NCI-H187 (cell line): ENCODE measurements at places on chromosomes 2 and 18.

DNA sequence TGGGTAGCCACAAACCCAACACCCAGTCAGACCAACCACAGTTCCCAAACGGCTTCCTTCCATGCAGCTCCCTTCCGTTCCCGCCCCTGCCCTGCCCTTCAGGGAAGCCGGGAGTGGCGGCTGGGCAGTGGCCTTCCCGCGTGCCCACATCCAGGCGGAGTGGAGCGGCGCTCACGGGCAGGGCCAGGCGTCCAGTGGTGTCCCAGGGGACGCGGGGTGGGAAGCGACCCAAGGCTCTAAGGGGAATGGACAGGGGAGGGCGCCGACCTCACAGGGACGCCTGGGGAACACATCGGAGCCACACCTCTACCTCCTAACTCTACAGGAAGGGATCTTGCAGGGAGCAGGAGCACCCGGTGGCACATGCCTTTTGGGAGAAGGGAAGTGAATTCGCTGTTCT is 225.9 kb upstream of the MGAT5 start:
- no peak for DNase-seq

- DNase-seq: no peak
Measured at GRCh38 chr2:237581751-237582746, 8.5 kb downstream of the RAB17 start.

DNA sequence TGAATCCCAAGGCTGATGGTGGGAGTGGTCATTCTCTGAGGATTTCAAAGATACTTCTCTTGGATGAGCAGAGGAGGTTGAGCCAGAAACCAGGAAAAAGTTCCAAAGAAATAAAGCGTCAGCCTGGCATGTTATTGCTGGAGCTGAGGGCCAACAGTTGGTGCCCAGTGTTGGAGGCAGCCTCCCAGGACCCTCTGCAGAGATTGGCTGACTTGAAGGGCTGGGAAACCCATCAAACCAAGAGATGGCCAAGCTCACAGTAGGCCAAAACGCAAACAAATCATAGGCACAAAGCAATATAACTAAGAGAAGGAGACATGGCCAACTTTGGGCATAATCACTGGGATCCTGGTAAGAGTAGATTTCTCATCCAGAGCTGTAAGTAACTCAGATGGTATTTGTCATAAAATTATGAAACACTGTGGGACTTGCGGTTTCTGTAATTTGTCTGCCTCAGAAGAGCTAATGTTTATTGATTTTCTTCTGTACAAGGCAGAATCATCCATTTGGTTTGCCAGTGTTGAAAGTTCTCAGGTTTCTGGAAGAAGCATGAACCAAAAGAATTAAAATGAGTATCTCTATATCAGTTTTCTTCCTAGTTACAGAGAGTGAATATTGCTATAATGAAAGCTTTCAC is 108.3 kb downstream of the ATL2 start:
- DNase-seq: no peak

- no peak for DNase-seq
Measured at GRCh38 chr18:60593249-60593648, 220.7 kb upstream of the MC4R start.

- DNase-seq: no peak
Measured at GRCh38 chr18:48306838-48307237, 102.3 kb downstream of the ZBTB7C start.

- DNase-seq: no peak
Measured at GRCh38 chr2:190412966-190413365, 4.8 kb downstream of the MFSD6 start.

GRCh38 chr2:157784169-157784822 is 91.8 kb downstream of the ACVR1 start:
- DNase-seq: no peak

GRCh38 chr2:224793946-224794345 is 77.8 kb upstream of the CCDC195 start:
- no peak for DNase-seq

DNA sequence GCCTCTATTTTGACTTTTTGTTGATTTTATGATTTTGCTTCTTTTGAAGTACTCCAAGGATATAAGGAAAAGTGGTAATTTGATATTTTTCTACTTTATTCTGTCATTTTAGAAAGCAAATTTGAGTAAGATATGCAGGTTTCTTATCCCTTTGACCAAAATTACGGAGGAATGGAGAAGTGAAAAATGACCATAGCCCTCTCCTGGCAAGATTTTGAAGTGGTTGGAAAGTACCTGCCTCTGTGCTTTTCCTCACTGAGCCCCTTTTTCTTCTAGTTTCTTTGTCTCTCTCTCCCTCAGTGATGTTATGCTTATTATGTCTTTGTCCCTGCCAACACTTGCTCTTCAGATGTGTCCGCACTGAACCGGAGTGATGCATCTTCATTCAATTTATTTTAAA is 898.1 kb downstream of the EPHA4 start:
- no peak for DNase-seq

DNA sequence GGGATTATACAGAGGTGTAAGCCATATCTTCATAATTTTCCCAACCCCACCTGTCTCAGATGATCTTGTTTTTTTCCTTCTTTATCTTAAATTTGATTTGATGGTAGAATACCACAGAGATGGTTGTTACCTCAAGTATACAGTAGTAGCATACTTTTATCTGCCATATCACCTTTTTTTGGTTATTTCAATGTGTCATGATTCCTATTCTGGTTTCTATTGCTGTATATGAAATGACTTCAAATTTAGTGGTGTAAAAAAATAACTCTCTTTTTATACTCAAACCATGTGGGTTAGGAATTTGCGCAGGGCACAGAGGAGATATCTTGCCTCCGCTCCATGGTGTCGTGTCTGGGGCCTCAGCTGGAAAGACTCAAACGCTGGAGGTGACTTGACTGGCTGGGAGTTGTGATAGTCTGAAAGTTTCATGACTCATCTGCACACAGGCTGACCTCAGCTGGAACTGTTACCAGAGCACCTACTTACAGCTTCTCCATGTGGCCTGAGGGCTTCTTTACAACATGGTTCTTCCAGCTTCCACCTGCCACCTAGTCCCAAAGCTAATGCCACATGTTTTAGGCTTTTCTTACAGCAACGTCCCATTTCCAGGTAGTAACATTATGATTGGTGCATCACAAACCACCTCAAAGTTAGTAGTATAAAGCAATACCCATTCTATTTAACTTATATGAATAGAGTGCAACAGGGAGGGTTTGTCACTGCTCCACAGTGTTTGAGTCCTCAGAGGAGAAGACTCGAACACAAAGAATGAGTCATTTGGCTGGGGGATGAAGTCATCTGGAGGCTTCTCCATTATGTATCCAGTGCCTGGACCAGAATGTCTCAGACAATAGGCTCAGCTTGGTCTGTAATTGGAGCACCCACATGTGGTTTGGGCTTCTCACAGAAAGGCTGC is 82.3 kb upstream of the XPO1 start:
- DNase-seq: no peak

DNA sequence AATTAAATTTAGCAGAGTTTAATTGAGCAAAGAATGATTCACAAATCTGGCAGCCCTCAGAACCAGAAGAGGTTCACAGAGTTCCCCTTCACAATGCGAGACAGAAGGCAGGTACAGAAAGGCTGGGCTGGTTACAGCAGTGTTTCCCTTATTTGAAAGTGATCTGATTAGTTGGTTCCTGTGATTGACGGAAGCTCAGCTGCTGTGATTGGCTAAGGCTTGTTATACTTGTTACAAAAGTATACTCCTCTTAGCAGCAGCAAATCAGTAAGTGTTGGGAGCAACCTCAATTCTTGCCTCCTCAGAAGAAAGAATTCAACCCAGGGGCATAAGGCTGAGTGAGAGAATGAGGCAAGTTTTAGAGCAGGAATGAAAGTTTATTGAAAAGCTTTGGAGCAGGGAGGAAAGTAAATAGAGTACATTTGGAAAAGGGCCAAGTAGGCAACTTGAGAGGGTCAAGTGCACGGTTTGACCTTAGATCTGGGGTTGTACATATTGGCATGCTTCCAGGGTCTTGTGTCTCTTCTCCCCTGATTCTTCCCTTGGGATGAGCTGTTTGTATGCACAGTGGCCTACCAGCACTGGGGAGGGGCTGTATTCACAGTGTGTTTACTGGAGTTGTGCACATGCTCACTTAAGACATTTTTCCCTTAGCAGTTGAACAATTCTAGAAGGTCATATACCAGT is 431.8 kb upstream of the RAB12 start:
- peak; percentile 45 for DNase-seq

- no peak for DNase-seq
Measured at GRCh38 chr18:10727477-10727876, 201.7 kb downstream of the NAPG start.
